Cardiac septum (tissue), 1 donor: ENCODE measurements at places on chromosomes 3 and 15. TPM values are rescaled to one million over a fixed set of nuclear protein-coding genes. Genes with fewer than 3 reads are reported as not detected.

Gene ITGA11
- total RNA-seq: 9.3 TPM

Gene PARP16
- total RNA-seq: 4.7 TPM

Gene HHATL
- total RNA-seq: 505 TPM

Gene ITIH3
- total RNA-seq: 0.78 TPM

Gene LYZL4
- not detected for total RNA-seq

Gene GP5
- total RNA-seq: 0.22 TPM

Gene RCN2
- total RNA-seq: 30.3 TPM

Gene CHRD
- total RNA-seq: 7.0 TPM

Gene ADAM10
- total RNA-seq: 85.9 TPM

Gene CYP1A2
- total RNA-seq: not detected

Gene GOLGA6B
- not detected for total RNA-seq

Gene FSIP1
- 2.0 TPM for total RNA-seq

Gene KIF23
- 1.3 TPM for total RNA-seq

Gene MESP2
- total RNA-seq: 0.19 TPM

Gene PRRT3
- 1.6 TPM for total RNA-seq

Gene GPR156
- 0.11 TPM for total RNA-seq

Gene ACP3
- 0.78 TPM for total RNA-seq

Gene MINAR1
- 0.19 TPM for total RNA-seq

Gene SPINK8
- not detected for total RNA-seq

Gene C3orf18
- 35.7 TPM for total RNA-seq

Gene PARP6
- 34.6 TPM for total RNA-seq

Gene MYL3
- total RNA-seq: 3,804 TPM

Gene UROC1
- not detected for total RNA-seq

Gene TM4SF18
- total RNA-seq: 4.1 TPM

Gene RARB
- total RNA-seq: 20.3 TPM

Gene MAP2K1
- total RNA-seq: 38.7 TPM

Gene CHRM5
- not detected for total RNA-seq

Gene CEMIP
- total RNA-seq: 0.46 TPM

Gene GABRR3
- not detected for total RNA-seq

Gene RAD51
- 0.51 TPM for total RNA-seq

Gene CCR9
- not detected for total RNA-seq

Gene LYSMD2
- 6.9 TPM for total RNA-seq

Gene DNAJA4
- total RNA-seq: 150 TPM

Gene GOLGB1
- 49.9 TPM for total RNA-seq

Gene NAA50
- 68.5 TPM for total RNA-seq

Gene PCLAF
- total RNA-seq: 0.19 TPM

Gene ZNF860
- 0.16 TPM for total RNA-seq

Gene CILP
- 24.0 TPM for total RNA-seq

Gene MKRN2OS
- total RNA-seq: 0.48 TPM

Gene MORC1
- not detected for total RNA-seq

Gene ADAMTSL3
- 9.8 TPM for total RNA-seq

Gene SKOR1
- total RNA-seq: 0.24 TPM

Gene DPPA2
- total RNA-seq: not detected

Gene IGSF11
- 1.8 TPM for total RNA-seq

Gene TKT
- total RNA-seq: 34.6 TPM

Gene SAMMSON
- 0.27 TPM for total RNA-seq

Gene SOX2
- not detected for total RNA-seq

Gene GPR62
- 0.16 TPM for total RNA-seq
